Kasumi-1 (cell line): ENCODE measurements at places on chromosomes 1 and 21.

DNA sequence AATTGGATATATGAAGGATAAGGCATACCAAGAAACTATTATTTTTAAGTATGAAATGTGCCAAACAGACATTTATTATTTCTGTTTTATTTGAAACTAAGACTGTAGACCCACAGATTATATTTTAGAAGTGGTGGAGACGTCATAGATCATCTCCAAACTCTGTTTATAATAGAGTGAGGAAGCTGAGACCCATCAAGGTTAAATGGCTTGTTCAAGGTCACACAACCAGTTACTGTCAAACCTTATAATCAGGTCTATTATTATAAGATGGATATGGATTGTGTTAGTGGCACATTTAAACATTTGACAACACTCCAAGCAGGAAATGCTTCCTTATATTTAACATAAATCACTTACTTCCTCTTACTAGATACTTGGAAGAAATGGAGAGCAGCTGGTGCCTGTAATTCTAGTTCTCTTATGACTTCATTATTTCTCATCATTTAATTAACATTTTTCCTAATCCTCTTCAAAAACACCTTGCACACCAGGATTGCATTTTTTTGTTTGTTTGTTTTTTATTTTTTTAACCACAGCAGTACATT lies 117.0 kb downstream of the NEK7 start:
- peak; percentile 9 for DNase-seq

GRCh38 chr1:60896701-60897363 lies 185.5 kb upstream of the NFIA start:
- no peak for DNase-seq

DNA sequence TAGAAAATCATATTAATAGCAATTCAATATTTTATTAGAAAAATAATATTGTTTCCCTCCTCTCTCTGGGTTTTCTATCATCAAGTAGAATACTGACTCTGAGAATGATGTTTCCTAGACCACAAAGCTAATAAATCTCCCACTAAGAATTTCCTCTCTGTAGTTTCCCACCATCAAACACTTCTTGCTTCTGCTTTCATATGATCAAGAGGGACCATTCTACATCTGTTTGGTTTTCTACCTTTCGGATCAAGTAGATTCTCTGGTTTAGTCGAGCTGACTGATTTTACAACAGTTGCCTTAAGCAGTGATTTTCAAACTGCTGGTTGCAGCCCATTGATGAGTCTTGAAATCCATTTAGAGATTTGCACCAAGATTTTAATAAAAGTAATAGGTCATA lies 240.2 kb upstream of the PTBP2 start:
- DNase-seq = no peak

DNA sequence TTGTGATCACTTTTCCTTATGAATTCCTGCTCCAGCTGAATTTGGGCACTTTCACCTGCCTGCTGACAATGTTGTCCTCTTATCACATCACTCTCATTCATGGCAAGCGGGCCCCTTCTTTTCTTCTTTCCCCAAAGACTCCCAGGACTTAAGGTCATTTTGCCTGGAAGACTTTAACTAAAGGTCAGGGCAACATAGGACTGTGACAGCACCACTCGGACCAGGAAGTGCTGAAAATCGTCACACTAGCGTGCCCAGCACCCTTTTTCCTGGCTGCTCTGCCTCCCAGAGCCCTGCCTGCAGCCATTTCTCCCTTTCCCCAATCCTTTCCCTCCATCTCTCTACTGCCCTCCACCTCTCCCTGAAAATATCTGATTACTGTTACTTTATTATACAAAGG lies 35.4 kb downstream of the CD34 start:
- DNase-seq = no peak

DNA sequence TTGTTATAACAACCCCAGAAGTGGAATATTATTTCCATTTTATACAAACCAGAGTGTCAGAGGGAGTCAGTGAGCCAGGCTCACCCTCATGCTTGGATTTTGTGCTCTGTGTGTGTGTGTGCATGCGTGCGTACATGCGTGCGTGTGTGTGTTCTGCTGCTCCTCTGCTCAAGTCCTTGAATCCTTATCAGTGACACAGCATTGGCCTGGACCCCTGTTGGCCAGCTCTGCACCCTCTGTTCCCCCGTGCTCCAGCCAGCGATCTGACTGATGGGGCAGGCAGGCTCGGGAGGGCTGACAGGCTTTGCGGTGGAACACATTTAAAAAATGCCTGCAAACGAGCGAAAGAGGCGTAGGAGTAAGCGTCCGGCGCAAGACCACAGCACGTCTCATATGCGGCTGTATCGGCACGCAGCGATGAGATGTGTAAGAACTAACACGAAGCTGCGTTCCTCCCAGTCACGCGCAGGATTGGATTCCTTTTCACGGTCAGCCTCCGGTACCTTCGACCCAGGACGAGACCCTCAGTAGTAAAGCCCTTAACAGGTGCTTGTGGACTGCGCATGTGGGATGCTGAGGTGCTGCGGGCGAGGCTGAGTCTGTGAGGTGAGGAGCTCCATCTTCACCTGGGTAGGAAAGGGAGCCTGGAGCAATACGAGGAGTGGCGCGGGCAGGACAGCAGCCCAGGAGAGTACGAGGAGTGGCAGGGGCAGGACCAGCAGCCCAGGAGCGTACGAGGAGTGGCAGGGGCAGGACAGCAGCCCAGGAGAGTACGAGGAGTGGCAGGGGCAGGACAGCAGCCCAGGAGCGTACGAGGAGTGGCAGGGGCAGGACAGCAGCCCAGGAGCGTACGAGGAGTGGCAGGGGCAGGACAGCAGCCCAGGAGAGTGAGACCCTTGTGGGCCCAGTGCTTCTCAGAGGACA lies 130.9 kb downstream of the GALNT2 start:
- DNase-seq = no peak

DNA sequence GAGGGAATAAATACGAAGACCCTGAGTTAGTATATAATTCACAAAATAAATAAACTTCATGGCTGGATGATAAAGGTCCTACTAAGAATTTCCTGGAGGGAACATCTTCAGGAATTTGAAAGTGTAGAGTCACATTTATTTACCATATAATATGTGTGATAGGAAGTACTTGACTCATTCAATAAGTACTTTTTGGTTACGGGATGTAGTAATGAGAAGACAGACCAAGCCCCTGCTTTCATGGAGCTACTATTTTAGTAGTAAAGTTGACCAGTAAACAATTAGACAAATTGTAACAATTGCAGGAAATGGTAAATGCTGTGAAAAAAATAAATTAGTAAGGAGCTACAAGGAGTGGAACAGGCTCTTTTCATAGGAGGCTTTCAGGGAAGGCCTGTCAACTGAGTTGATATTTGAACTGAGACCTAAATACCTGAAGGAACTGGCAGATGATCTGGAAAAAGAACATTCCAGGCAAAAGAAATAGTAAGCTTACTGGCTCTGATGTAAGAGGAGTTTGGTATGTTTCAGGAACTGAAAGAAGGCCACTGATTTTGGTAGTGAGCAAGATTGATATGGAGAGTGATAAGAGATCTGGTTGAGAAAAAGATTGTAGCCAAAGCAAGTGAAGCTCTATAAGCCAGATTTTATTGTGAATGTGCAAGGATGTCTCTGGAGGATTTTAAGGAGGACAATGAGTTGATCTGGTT lies 36.2 kb downstream of the CAMSAP2 start:
- DNase-seq = no peak

DNA sequence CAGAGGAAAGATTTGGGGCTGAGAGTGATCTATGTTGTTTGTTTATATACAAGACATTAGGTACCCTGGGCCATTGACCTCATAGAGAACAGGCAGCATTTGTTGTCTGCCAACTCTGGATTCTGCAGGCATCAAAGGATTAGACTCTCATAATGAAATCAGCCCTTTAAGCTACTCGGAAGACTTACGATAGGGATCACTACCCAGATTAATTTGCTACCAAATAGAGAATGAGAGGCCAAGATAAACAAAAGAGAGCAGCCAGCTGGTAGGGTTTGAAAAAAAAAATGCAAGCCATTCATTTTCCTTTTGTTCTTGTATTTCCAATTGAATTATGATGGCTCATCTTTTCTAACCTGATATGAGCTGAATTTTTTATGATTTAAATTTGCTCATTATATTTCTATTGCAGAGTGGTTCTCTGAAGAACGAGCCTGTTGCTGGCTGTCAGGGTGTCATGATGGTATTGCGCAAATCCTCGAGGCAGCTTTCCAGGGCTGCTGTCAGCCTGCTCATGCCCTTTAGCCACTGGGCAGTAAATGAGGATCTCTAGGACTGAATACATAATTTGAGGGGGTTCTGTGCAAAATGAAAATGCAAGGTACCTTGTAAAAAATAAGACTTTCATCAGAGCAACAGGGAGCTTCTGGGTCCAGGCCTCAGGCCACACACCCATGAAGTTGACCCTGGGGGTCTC lies 116.4 kb upstream of the KCNJ15 start:
- DNase-seq = no peak

DNA sequence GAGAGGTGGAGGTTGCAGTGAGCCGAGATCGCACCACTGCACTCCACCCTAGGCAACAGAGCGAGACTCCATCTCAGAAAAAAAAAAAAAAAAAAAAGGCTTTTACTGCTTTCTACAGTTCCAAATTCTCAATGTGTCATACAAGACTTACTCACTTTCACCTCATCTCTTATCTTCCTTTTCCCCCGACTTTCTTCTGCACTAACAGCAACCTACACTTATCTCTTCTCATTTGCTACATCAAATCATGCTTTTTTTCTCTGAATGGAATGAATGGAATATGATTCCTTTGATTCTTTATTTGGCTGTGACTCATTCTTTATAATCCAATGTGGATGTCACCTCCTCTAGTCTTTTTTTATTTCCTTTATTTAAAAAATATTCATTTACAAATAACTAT lies 168.4 kb upstream of the DMRTA2 start:
- no peak for DNase-seq

DNA sequence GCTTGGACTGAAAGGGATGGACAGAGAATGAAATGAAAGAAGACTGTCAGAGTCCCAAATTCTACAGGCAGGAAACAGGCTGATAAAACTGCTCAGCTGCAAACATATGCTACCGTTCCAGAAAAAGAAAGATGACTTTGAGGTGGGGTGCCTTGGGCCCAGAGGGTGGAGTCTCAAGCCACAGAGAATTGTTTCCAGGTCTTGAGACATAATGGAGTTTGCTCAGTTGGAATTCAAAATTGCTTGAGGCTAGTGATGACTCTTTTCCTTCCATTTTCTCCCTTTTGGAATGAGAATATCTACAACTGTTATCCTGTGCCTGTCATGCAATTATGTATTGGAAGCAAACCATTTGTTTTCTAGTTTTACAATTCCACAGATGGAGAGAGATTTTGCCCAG lies 23.6 kb upstream of the PSEN2 start:
- DNase-seq = no peak

DNA sequence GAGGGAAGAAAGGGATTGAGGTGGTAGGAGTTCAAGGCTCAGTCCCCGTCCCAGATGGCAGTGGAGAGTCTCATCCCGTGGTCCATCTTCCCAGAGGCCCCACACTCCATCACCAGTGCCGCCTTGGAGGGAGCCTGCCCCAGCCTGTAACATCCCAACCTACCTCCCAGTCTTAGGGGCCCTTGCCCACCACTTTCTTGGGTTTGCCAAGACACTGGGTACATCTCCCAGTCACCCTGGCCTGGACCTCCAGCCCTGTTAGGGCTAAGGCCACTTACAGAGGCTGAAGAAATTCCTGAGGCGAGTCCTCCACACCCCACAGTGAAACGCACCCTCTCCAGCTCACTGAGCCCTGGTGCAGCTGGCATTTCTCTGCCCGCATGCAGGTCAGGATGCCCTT lies 3.3 kb downstream of the TMEM200B start:
- no peak for DNase-seq

GRCh38 chr21:26715878-26716506 lies 129.2 kb downstream of the ADAMTS1 start:
- DNase-seq = peak; percentile 41

- no peak for DNase-seq
Measured at GRCh38 chr1:228276174-228276831, 68.5 kb downstream of the OBSCN start.

- DNase-seq = no peak
Measured at GRCh38 chr1:54001591-54001990, 16.4 kb downstream of the LDLRAD1 start.

- no peak for DNase-seq
Measured at GRCh38 chr21:16085421-16085820, 355.6 kb downstream of the USP25 start.

DNA sequence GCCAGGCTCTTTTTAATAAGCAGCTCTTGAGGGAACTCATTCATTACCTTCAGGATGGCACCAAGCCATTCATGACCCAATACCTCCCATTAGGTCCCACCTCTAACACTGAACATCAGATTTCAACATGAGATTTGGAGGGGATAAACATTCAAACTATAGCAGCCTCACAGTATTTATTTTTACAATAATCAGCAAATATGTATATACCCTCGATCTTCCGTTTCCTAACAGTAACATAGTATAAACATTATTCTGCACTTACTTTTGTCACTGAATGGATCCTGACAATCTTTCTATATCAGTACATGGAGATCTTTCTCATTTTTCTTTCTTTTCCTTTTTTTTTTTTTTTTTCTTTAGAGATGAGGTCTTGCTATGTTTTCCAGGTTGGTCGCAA lies 5.4 kb downstream of the CATSPER4 start:
- no peak for DNase-seq

DNA sequence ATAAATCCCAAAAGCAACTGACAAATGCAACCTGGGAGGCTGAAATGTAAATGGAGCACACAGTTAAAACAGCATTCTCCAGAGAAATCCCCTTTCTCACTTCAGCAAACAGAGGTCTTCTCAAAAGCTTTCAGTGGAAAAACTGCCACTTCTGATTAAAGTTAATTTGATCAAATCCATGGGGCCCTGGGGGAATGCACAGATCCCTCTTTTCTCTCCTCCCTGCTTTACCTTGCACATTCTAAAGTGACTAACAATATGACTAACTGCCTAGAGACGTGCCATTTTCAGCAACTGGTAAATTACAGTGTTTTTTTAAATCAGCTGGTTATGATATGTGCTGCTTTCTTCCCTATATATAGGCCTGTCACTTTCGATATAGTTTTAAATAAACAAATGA lies 142.5 kb downstream of the RERE start:
- no peak for DNase-seq

- peak; percentile 79 for DNase-seq
Measured at GRCh38 chr1:154198756-154199562, 7.1 kb upstream of the TPM3 start.

GRCh38 chr1:7014640-7014930 lies 229.3 kb downstream of the CAMTA1 start:
- DNase-seq = no peak

GRCh38 chr1:215277532-215277931 lies 195.0 kb downstream of the KCNK2 start:
- DNase-seq = no peak

- DNase-seq = peak; percentile 66
Measured at GRCh38 chr21:24046829-24047443, 1560.3 kb downstream of the MRPL39 start.

- DNase-seq = no peak
Measured at GRCh38 chr1:212498283-212499040, 65.7 kb downstream of the NENF start.

DNA sequence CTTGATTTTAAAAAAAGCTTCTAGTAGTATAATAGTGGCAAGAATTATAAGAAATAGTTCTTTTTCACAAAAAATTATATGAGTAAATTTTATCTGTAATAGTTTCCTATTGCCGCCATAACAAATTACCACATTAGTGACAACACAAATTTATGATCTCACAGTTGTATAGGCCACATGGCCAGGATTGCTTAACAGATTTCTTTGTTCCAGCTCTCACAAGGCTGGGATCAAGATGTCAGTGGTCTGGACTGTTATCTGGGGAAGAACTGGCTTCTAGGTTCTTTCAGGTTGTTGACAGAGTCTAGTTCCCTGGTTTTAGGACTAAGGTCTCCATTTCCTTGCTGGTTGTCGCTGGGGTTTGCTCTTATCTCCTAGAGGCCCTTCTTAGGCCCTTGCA lies 236.4 kb downstream of the USP25 start:
- DNase-seq = no peak

- no peak for DNase-seq
Measured at GRCh38 chr1:161499099-161500039, 5.9 kb upstream of the FCGR2A start.
